GM23248 (cell line): ENCODE measurements at places on chromosomes 4 and X. TPM values are rescaled to one million over a fixed set of nuclear protein-coding genes. Genes with fewer than 3 reads are reported as not detected.

GJB1 gene
- not detected in 2 replicates for total RNA-seq

PAGE5 gene
- not detected in 2 replicates for total RNA-seq

RNF212 gene
- total RNA-seq, result 0.51 and 2.5 TPM in 2 replicates

XAGE1A gene
- total RNA-seq, result not detected in 2 replicates

NUP62CL gene
- total RNA-seq, result not detected in 2 replicates

MXRA5 gene
- 72.0 and 79.1 TPM in 2 replicates for total RNA-seq

TET2 gene
- 5.6 and 7.6 TPM in 2 replicates for total RNA-seq

CXorf49 gene
- total RNA-seq, result not detected in 2 replicates

SPANXD gene
- not detected in 2 replicates for total RNA-seq

DNA sequence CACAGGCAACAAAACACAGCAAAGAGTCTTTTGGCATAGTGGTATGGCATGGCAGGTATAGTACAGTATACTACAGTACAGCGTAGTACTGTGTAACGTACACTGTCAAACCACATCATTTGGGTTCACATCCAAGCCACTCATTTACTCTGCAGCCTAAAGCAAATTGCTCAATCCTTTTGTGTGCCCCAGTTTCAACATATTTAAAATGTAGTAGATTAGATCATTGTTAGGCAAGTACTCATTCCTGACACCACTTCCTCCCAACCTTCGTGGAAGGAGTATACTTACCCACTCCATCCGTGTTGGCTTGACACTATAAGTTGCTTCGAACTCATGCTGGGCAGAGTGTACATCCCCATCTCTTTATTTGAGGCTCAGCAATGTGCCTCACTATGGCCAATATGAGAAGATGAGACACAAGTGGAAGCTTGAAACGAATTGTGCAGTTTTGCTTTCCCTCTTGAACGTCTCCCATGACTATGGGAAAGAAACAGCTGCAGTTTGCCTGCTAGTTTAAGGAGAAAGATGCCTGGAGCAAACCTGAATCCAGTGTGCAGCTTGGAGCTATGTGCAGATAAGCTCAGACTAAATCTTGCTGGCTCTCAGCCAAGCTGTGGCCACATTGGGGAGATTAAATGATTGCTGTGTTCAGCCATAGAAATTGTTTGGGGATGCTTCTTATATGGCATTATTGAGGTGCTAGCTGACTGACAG is 85.7 kb upstream of the TBL1X start:
- DNase-seq, result peak; percentile 59

DNA sequence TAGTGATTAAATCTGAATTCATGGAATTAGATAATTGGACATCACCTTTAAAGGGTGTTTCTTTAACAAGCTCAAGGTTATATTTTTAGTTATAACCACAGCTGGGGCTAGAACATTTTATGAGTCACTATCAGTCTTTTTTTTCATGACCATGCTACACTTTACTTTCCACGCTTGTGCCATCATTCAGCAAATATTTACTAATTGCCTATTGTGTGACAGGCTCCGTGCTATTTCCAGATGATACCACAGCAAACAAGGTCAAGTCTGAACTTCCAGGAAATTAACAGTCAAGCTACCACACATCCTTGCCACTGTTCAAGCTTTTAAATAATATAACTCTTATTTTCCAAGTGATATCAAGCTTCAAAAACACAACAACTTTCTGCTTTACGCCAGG is 16.5 kb downstream of the SPANXN3 start:
- no peak for DNase-seq

DNA sequence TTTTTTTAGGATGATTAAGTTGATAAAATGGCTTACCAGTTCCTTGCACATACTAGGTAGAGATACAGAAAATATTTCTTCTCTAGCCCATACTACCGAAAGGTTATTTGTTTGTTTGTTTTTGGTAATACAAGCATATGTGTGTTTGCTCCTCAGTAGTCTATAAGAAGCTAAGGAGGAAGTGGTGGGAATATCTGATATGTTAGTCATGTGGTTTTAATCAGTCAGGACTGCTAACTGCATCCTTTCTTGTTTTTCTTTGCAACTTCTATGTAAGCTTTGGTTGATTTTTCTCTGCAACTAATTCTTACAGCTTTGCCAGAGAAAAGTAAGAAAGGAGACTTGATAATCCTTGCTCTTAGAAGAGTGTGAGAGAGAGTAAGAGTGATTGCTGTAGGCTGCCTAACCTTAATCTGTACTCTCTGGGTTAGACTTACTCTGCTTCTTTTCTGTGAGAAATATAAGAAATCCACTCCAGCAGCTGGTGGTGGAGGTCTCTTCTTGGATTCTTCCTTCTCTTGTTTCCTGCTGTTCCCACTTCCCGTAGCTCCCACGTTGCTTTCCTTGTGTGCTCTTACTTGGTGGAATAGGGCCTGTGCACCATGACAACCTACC is 28.3 kb downstream of the SEPTIN11 start:
- DNase-seq, result peak; percentile 79

GRCh38 chr4:38752941-38753806 is 29.6 kb downstream of the TLR10 start:
- peak; percentile 98 for DNase-seq

DNA sequence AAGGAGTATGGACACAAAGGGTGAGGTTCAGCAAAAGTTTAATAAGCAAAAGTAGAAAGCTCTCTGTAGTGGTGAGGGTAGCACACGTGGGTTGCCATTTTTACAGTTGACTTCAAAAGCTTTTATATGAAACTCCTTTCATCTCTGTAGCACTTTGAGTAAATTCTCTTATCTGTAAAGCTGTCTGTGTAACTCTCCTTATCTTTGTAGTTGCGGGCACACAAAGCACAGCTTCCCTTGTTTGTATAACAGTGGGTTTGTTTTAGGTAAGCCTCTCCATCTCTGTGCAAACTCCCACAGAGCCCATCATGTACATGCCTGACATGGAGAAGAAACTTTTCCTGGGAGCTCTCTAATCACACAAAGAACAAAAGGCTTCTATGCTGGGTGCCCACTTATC is 325.9 kb upstream of the PABPC5 start:
- no peak for DNase-seq

DNA sequence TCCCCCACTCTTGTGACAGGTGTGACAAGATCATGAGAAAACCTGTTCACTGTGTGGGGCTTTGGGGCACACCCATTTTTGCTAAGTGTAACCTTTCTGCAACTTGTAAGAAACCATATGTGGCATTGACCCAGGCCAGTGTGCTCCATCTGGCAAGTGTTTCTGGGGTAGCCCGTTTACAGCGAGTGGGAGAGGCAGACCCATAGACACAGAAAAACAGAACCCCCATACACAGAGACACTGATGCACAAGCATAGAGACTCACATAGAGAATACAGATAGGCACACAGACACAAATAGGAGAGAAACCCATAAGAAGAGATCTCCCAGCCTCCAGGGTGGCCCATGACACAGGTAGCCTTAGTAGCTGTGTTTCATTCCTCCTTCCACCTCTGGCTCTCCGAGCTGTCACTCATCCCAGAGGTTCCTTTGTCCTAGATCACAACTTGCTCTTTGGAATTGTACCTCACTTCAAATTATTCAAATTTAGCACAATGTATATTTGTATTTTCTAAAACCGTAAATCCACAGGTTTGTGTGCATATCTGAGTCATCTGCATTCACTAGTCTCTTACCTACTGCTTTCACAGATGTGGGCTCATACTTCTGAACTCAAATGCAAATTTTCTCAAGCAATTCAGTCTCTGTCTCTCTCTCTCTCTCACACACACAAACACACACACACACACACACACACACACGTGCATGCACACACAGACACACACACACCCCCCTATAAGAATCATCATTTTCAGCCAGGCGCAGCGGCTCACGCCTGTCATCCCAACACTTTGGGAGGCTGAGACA is 114.4 kb downstream of the SH3KBP1 start:
- DNase-seq, result peak; percentile 21

DNA sequence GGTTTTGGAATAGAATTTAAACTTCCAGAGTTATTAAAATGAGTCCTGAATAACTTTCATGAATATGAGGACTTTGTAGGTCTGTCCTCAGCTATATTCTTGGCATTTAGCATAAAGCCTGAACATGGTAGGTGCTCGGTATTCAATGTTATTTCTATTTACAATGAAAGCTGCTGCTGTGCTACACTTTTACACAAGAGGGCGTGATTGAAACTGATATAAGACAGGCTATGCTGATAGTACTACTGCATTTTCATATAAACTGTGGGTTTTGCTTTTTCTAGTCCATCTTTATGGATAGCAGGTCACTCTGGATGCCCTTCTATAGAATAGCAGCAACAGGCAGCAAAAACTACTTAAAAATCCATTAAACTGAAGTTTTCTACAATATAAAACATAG is 12.3 kb upstream of the GNPDA2 start:
- DNase-seq, result peak; percentile 34

GRCh38 chr4:54661169-54661568 is 3.4 kb downstream of the KIT start:
- DNase-seq, result peak; percentile 92

DNA sequence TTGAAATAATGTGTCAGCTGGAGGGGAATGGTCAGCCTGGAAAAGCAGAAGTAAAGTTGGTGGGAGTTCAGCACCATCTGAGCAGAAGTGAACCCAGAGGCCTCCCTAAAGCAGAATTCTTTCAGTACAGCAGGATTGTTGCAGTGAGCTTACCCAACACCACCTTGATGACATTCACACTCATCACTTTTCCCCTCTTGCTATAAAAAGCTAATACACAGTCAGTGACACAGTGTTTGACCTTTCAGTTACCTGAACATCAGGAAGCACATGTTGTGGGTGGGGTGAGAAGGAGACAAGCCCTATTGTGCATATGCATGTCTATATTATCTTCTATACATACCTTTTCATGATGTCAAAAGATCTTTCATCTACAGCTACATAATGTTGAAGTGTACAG is 624.7 kb upstream of the ZFP42 start:
- no peak for DNase-seq

DNA sequence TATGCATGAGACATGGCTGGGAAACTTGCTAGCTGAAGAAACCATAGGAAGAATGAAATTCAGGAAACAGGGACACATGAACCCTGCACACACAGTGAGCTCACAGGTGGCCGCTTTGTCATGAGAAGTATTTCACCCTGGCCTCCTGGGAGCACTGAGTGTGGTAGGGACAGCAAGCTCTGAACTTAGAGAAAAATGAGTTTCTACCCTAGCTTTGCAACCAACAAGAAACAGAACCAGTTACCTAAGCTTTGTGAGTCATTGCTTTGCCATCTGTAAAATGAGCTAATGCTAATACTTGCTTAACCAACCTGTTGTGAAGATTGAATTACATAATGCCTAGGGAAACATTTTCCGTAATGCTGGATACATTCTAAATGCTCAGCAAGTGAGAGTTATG is 206.6 kb upstream of the HS3ST1 start:
- no peak for DNase-seq

GRCh38 chrX:84339507-84340364 is 151.7 kb upstream of the RPS6KA6 start:
- peak; percentile 32 for DNase-seq

GRCh38 chrX:632366-633042 is 1.9 kb downstream of the SHOX start:
- DNase-seq, result no peak

DNA sequence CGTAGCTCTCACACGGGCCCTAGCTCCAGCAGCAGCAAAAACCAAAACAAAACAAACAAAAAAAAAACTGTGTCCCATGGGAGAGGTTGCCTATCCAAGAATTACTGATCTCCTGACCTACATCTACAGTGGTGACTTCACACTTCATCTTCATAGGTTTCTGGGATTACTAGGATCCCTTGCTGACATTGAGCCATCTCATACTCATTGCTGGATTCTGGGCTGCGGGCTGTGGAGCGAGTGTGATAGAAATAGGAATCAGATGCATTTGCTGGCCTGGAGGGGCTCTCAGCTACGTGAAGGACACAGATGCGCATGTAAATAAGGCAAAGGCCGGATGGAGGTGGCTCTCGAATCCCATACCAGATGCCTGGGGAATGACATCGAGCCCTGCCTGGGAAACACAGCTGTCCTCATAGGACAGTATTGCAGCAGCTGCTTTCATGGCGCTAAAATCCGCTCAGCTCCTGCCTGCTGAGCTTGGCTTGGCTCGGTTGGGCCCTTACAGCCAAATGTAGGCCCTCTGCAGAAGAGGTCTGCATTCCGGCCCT is 41.7 kb downstream of the CNGA2 start:
- DNase-seq, result peak; percentile 10

GRCh38 chrX:154321594-154321993 is 26.0 kb downstream of the TKTL1 start:
- DNase-seq, result peak; percentile 20

DNA sequence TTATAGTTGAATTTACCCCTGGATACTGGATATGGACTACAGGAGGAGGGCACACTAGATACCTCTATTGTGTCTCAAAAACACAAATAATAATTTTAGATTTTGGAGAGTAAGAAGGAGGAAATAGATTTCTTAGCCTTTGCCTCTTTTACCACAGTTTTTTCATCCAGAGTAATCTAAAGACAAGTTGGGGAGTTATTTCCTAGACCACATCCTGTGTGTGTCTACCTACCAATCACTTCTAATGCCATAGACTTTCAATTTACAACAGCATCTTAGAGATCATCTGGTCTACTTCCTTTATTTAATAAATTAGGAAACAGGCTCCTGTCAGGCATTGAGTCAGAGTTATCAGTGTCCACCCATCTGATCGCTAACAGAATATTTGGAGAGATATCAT is 191.5 kb downstream of the EDA start:
- DNase-seq, result no peak

- peak; percentile 99 for DNase-seq
These were observed 54.8 kb downstream of the C4orf51 start for GRCh38 chr4:145734576-145735346.

DNA sequence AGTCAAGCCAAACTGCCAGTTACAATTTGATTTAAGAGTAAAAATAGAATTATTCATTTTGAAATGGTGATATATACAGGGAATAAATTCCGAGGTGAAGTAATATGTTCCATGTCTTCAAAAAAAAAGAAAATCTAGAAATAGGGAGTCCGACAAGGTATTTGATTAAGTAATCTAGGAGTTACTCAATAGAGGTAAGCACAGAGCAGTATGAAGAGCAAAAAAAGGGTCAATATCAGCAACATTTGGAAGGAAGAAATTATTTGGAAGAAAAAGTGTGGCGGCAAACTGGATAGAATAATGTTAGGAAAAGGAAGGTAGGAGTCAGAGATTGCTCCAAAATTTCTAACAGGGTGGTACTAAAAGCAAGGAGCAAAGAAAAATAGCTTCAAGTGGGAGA is 113.7 kb upstream of the BMP3 start:
- no peak for DNase-seq

DNA sequence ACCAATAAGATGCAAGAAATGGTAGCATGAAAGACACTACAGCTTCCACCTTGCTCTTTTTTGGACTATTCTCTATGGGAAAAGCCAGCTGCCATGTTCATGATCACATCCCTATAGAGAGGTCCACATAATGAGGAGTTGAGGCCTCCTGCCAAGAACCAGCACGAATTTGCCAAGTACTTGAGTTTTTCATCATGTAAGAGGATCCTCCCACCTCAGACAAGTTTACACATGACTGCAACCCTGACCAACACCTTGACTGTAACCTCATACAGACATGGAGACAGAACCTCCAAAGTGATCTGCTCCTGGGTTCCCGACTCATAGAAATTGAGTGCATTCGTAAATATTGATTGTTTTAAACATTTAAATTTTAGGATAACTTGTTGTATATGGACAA is 135.2 kb upstream of the TSPAN5 start:
- DNase-seq, result no peak
